ENCODE measurements at places on chromosomes 12 and 14.

DNA sequence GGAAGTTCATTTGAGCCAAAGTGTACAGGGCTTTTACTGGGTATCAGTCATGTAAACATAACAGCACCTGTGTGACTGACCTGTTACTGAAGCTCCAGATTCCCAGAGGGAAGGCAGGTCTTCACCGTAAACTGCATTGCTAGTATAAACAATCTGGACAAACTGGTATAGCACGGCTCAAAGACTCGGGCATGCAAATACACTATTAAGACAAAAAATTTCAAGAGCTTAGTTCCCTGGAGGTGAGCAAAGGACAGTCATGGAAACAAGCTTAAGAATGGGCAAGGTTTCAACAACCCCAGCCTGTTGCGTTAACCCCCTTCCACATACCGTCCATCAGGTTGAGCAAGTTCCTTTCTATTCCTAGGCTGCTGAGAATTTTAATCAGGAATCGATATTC lies 9.4 kb downstream of the PARP11 start:
- no peak for DNase-seq

GRCh38 chr14:104650981-104651875 lies 38.2 kb upstream of the INF2 start:
- no peak for DNase-seq

- DNase-seq: no peak
Observed at GRCh38 chr12:94987076-94987669, 16.3 kb downstream of the NDUFA12 start.

- DNase-seq: no peak
Observed at GRCh38 chr14:70149596-70150165, 39.1 kb downstream of the SLC8A3 start.

DNA sequence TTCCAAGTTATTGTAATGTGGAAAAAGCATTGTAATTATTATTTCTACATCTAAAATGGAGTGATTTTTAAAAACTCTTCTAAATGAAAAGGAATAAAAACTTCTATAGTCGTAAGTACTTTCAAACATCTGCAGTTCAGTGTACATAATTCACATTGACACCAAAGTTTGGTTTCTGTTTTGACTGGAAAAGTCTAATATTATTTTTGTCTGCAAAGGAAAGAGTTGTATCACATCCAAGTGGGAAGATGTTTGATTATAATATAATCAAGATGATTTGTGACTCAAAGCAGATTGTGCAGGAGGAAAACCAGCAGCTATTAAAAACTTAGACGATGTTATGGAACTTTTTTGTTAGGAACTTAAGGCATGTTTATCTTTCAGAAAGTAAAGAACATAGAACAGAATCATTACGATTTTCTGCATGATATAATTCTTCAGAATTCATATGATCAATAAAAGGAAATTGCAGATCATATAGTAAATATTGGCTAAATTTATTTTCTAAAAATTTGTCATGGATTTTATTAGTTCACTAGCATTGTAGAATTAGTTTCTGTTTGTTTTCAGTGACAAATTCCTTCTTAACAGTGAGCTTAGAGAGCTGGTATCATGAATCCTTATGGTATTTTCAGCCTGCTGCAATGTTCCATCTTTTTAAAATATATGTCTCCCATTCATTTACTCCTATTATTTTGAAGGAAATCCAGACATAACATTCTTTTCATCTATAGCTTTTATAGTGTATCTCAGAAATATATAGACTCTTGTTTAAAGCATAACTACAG lies 145.8 kb downstream of the MIPOL1 start:
- DNase-seq: no peak

GRCh38 chr12:51949342-51950030 lies 2.0 kb upstream of the ACVR1B start:
- no peak for DNase-seq

DNA sequence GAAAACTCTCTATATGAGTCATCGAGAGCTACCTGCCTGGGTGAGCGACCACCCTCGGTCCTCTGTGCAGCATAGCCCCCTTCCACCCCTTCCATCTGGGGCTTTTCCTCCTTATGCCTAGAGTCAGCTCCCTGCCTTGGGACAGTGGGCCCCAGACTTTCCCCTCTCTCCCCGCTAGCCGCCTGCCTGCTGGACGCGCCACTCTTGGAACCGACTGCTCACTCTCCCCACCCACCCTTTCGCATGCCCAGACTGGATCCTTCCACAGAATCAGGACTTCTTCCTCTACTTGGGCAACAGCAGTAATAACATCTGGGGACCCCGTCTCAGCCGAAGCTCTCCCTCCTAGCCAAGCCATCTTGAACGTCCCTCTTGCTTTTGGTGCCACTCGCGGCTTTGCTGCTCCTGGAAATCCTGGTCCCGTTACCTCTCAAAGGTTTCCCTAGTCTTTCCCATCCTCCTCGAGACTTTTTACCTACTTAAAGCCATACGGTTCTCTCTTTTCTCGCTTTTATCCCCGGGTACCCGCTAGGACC lies 671 bp downstream of the ESYT1 start:
- DNase-seq: no peak

GRCh38 chr12:8031872-8032241 lies 659 bp upstream of the FOXJ2 start:
- no peak for DNase-seq

DNA sequence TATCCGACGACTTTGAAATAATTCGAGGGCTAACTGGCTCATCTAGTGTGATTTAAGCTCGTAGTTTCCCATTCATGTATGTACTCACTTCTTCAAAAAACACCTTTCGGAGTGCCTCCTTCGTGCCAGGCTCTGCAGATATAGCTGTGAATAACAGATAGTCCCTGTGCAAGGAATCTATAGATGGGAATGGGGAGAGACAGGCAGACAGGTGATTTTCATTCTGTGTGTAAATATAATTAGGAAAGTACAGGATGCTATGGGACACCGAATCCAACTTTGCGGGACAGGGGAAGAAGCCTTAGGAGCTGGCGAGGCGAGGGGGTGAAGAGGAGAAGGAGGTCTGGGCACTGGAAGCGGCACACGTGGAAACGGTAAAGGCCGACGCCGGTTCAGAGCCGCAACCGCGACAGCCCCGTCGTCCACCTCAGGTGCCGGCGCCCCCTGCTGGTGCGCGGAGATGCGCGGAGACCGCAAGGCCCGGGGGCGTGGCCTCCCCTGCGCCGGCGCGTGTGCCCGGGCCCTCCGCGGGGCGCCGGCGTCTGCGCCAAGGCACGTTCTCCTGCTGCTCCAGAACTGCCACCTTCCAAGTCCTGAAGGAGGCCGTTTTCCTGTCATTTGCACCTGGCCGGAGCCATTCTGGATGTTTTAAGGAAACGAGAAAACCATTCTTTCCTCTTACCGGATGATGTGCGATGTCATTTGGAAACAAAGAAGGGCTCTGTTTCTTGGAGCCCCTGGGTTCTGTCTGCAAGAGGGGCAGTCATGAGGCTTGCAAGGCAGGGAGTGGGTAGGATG lies 18.0 kb upstream of the CACNA1C start:
- DNase-seq: peak; percentile 86

DNA sequence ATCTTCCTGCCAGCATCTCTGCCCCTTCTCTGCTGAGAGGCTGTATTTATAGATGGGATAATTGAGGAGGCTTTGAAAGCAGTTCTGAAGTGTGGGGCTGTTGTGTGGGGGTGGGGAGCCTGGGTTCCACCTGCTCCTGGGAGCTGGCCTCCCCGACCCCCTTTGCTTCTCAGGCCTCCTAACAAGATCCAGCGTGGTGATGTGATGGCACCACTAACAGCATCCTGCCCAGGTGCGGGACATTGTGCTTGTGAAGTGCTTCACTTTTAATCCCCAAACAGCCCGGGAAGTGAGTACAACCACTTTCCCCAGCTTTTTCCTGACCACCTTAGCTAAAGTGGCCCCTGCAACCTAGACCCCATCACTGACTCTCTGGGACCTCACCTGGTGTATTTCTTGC lies 95.1 kb upstream of the NRXN3 start:
- DNase-seq: no peak

DNA sequence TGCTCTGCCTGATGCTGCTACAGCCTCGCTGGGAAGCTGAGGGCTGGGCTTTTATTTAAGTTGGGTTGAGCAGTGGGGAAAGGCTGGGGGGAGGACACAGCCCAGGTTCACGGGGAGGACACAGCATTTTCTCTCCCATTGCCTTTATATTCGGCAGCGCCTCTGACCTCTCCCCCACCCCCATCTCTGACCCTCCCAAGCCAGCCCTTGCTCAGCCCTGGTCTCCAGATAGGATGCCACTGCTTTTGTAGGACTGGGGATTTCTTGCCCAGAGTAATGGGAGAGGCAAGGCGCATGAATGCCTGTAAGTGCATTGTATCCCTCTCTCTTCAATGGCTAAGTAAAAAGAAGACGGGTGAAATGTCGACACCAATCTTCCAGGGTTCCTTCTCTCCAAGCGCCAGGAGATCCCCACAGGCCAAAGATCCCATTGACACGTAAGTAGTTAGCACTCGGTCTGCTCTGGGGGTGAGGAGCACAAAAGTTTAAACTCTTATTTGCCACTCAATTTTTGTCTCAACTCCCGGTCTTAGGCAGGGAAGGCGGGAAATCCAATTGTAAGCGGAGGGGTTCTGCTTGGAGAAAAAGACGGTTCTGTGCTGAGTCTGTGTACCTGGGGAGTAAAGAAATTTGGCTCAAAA lies 4.6 kb downstream of the HOXC4 start:
- no peak for DNase-seq

- DNase-seq: no peak
Observed at GRCh38 chr12:68505970-68506369, 104.7 kb upstream of the RAP1B start.

- DNase-seq: no peak
Observed at GRCh38 chr12:76876696-76877229, 2.1 kb downstream of the CSRP2 start.

DNA sequence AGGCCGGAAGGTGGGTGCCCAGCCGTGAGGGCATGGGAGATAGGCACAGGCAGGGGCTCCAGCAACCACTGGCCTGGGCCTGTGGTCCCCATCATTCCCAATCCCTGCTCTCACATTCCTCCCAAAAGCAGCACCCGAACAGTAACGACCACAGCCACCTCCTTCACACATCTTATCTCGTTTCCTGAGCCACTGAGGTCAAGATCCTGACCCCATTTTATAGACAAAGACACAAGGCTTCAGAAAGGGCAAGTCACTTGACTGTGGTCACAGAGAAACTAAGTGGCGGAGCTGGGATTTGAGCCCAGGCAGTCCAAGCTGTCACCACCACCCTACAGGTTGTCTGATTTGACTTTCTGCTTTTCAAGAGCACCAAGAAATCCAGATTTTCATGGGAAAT lies 38.9 kb downstream of the DTX1 start:
- no peak for DNase-seq

DNA sequence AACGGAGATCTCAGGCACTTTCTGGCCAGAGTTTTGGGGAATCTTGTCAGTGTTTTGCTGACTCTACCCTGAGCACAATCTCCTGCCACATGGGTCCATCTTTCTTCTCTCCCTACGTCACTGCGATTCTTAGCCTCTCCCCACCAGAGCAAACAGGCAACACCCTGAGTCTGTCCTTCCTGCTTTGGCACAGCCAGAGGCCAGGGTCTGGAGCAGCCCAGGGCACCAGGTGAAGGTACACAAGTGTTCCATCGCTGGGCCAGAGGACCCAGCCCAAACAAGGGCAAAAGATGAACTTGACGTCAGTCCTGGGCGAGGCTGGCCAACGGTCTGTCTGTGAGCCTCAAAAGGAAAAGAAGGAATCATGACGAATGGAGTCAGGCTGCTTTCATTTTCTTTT lies 12.7 kb upstream of the CCDC177 start:
- DNase-seq: no peak

Measured in HuH-7.5 (cell line).